ENCODE measurements at places on chromosomes 12 and 14.

DNA sequence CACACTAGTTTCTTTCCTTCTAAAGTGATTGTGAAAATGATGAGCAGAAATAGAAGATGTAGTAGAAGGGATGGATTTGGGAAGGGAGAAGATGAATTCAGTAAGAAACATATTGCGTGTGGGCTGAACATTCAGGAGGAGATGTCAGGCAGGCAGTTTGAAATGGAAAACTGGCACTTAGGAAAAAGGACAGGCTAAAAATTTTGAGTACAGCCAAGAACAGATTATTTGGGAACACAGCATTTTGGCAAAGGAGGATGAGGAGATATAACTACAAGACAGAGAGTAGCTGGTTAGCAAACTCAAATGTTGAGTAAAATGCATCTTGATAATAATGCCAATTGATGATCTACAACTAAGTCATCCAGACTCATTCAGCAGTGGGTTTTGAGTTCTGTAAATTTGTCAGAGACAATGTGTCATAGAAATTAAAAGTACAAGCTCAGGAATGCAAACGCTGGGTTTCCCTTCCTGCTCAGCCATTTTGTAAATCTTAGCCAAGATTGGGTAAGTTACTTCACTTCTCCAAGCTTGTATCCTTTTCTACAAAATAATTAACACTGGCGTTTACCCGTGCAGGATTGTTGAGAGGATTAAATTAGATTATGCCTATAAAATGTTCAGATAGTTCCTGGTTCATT lies 255.0 kb downstream of the NAV3 start:
- peak; percentile 48 for DNase-seq

DNA sequence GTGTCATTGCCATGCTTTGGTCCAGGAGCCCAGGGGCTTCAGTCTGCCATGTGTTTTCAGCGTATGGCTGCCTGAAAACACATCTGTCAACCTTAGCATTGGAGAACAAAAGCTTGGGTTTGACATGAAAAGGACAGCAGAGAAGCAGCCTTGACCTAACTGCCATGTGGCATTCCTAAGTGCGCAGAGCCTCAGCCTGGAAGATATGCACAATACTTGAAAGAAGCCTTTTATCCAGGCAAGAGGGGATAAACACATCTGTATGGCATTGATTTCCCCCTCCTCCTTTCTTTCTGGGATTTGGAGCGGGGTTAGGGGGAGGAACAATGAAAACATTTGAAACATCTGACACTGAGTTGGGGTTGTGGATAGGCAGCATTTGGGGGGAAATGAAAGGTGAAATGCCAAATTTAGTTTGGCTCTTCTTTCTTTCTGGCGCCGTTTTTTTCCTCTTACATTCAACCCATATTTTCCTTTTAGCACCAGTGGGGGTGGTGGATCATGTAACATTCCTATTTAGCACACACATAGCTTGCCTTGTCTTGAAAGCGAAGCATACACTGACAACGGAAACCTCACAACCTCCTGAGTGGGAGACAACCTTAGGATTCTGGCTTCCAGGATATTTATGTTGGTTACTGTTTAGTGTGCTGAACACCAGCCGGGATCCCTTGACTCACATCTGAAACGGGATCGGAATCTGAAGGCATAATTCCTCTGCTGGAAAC lies 177.0 kb downstream of the C12orf75 start:
- DNase-seq, result peak; percentile 85

DNA sequence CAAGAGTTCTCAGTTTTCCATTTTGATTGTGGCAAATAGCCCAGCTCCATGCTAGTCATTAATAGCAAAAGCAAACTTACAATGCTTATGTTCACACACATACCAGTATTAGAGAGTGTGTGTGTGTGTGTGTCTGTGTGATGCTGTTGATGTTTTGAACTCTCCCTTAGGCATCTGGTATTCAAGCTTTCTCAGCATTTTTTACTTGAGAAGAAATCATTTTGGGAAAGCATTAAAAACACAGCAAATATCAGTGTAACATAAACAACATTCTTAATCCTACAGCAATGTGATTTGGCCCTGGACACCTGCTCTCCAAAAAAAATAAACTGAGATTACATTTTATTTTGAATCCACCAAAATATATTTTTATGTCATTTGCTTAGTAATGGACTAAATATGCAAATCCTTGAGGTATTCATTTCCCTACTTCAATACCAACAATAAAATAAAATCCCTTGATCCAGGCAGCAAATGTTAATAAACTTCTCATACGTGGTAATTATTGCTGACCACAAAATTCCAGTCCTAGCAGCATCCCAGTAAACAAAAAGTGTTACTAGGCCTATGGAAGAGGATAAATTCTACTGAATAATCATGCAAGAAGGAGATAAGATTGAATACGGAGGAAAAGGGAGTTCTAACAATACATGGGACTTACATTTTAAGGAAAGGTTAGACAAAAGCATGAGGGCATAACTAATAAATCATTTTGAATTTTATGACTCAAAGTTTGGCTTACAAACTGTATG lies 249.5 kb upstream of the CLEC14A start:
- DNase-seq, result peak; percentile 2

- no peak for DNase-seq
Observed at GRCh38 chr12:101962486-101962885, 85.1 kb downstream of the DRAM1 start.

- DNase-seq, result no peak
Observed at GRCh38 chr14:99532310-99532709, 51.1 kb downstream of the CCNK start.

- DNase-seq, result no peak
Observed at GRCh38 chr14:22227084-22227483, 361.9 kb downstream of the DAD1 start.

GRCh38 chr12:9588749-9589148 lies 19.0 kb downstream of the KLRB1 start:
- DNase-seq, result no peak

Data from fibroblast of skin of back (primary cell).